ENCODE measurements at places on chromosomes 12 and 14. TPM values are rescaled to one million over a fixed set of nuclear protein-coding genes. Genes with fewer than 3 reads are reported as not detected.

The PRR13 gene
- 20.6 TPM for total RNA-seq

The LRRC10 gene
- total RNA-seq, result not detected

The RD3L gene
- total RNA-seq, result not detected

The RNASE13 gene
- not detected for total RNA-seq

The MYO1H gene
- total RNA-seq, result not detected

The KRT2 gene
- not detected for total RNA-seq

The GYS2 gene
- not detected for total RNA-seq

The KRT71 gene
- total RNA-seq, result not detected

The PELI2 gene
- 17.1 TPM for total RNA-seq

The KERA gene
- not detected for total RNA-seq

The TAS2R8 gene
- not detected for total RNA-seq

The SLC38A4 gene
- total RNA-seq, result not detected

The ZC2HC1C gene
- total RNA-seq, result not detected

The VASH1 gene
- 28.4 TPM for total RNA-seq

The GRIP1 gene
- not detected for total RNA-seq

The KRT8 gene
- total RNA-seq, result 54.3 TPM

The EIF2S3B gene
- total RNA-seq, result not detected

DNA sequence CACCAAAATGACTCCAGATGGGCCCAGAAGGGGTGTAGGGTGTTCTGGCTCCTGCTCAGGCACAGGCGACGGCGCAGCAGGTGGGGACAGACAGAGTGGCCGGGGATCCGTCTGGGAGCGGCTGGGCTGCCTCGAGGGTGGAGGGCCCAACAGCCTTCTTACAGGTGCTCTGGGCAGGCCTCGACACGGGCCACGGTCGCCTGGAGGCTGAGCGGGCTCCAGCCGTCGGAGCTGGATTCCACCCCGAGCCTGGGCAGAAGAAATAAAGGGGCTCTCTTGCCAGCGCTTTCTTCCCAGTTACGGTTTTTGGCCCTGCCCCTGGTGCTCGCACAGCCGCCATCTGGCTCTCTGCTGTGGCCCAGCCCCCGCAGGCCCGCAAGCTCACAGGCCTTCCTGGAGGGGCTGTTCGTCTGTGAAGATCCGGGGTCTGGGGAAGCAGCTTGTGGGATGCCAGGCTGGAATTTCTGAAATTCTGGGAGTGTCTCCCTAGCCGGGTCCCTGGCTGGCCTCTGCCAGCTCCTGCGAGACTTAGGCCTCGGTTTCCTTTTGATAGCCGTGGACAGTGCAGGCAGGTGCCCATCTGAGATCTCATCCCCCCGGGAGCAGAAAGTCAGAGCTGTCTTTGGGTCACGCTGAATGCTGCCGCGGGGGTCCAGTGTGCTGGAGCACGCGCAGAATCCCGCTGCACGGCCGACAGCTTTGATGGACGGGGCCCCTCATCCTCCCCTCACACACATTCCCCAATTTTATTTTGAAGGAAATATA, 122.7 kb downstream of the PAPOLA start:
- peak; percentile 61 for DNase-seq

DNA sequence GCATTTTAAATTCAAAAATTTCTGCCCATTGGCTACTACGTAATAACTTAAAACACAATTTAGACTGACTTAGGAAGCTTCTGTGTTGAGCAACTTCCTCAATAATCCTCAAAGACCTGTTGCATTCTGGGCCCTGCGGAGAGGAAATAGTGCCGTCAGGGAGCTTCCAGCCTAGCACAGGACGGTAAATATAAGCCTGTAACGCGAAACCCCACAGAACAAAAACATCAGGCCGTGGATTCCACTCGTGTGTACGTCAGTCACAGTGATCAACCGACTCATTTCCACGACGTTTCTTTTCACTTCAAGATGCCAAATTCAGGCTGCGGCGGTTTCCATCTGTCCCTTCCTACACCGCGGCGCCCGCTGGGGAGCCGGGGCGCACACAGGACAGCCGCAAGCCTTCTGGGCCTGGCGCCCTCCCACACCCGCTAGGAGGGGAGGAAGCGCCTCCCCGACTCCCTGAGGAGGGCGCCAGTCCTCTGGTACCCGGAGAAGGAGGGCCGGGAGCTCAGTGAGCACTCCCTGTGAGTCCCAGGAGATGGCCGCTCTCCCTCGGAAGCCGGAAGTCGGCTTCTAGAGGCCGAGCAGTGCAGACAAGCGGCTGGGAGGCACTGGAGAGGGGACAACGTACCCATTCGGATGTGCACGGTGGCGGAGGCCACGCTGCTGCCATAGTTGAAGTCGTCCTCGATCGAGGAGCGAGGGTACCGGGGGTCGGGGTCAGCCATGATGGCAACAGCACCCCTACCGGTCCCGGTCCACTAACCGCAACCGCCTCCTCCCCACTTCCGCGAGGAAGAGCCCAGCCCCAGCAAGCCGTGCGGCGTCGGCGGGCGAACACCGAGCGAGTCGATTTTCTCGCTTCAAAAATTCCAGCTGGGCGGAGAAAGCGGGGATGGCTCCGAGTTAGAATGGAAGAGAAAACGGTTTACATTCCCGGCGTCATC, at the start of gene TMBIM4:
Gene TMBIM4, minus strand, starts transcription at position 776 of the 950 bp plus-strand sequence. Its CDS starts 45 bp downstream, at position 731.
- DNase-seq, result peak; percentile 93

DNA sequence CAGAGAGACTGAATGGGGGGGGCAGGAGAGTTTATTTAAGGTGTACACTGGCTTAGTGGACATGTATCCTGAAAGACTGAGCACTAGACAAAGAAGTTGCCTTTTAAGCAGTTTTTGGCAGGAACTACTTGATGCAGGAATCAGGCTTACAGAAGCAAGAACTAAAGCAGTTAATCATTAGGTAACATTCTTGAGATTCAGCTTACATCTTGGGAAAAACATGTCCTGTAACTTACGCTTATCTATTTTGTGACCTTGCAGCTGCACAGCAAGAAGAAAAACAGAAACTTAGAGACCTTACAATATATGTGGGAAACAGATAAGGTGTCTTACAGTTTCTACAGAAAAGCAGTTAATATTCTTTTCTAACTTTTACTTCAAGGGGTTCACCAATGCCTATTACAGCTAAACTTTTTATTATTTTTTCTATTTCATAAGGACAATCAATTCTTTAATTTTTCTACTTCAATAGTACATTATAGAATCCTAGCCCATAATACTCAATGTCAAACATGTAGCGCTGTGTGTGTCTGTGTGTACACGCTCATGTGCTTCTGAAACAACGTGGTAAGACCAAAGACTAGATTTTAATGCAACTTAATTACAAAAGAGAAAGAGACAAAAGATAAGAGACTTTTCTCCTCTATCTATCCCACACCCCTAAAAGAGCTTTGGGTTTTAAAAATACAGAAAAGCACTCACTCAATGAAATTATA, 276.9 kb downstream of the PRKD1 start:
- no peak for DNase-seq

DNA sequence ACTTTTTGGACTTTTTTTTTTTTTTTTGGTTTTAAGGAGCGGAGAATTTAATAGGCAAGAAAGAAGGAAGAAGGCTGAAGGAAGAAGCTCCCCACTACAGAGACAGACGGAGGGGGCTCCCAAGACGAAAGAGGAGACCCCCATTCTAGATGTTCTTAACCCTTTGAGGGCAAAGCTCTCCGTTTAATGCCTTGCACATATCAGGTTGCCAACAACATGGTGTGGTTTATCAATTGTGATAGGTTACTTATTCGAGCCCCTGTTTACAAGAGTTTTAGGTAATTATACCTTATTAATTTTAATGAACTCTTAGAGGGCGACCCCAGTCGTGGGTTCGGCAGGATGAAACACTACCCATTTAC, 1.2 kb upstream of the FBXO33 start:
- DNase-seq, result no peak

DNA sequence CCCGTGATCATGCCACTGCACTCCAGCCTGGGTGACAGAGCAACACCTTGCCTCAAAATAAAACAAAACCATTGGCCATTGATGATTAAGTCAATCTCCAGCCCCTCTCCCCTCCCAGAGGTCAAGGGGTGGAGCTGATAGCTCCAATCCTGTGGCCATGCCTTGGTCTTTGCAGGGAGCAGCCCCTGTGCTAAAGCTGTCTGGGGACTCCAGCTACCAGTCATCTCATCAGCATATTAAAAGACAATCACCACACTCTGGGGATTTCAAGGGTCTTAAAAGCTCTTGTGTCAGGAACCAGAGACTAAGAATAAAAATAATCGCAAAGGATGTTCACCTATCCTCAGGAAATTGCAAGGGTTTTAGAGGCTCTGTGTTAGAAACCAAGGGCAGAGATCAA, 30.6 kb downstream of the HCAR2 start:
- DNase-seq, result no peak

DNA sequence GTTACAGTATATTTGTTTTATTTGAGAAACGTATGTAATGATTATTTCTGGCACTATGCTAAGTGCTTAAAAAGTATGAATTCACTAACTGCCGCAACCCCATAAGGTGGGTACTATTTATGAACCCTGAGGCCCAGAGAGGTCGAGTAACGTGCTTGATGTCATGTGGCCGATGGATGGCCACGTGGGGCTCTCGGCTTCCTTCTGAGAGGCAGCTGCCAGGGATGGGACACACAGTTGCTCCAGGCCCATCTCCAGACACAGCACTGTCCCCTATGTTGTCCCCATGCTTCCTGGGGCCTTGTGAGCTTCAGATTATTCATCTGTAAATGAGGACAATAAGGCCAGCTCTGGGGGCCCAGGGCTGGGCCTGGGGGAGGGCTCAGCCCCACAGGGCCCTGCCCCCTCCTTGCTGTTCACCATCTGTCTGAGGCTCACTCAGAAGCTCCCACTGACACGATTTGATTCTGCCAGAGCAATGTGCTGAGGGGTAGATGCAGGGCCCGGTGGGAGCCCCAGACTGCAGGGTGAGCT, 115.0 kb downstream of the CALM1 start:
- no peak for DNase-seq

- DNase-seq, result peak; percentile 92
Measured at GRCh38 chr14:90675399-90675798, 140.8 kb downstream of the TTC7B start.

DNA sequence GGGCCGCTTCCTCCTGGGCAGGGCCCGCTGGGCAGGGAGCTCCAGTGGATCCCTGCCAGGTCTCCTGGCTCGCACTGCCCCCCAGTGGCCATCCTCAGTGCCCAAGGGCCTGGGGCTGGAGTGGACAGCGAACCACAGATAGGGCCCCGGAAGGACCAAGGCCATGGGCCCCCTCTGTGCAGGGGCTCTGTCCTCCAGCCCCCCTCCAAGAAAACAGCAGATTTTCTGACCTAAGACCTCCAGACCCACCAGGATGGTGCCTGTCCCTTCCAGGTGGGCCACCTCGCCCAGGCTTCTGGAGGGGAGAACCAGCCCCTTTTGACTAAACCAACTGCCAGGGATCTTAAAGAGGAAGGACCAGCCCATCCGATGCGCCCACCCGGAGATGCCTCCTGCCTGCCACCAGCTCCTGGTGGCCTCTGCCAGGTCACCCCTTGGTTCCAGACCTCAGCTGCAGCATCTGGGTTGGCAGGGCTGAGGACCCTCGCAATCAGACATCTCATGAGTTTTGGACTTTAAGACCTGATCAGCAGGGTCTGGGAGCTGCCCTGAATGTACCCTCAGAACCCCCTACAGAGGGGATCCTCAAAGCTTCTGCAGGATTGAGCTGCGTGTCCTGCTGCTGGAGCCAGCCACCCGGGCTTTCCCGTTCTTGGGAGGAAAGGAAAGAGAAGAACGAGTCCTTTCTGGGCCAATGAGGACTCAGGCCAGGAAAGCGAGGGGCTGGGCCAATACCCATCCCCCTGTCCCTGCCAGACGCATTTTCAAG, 325.8 kb upstream of the DIO3 start:
- peak; percentile 57 for DNase-seq

DNA sequence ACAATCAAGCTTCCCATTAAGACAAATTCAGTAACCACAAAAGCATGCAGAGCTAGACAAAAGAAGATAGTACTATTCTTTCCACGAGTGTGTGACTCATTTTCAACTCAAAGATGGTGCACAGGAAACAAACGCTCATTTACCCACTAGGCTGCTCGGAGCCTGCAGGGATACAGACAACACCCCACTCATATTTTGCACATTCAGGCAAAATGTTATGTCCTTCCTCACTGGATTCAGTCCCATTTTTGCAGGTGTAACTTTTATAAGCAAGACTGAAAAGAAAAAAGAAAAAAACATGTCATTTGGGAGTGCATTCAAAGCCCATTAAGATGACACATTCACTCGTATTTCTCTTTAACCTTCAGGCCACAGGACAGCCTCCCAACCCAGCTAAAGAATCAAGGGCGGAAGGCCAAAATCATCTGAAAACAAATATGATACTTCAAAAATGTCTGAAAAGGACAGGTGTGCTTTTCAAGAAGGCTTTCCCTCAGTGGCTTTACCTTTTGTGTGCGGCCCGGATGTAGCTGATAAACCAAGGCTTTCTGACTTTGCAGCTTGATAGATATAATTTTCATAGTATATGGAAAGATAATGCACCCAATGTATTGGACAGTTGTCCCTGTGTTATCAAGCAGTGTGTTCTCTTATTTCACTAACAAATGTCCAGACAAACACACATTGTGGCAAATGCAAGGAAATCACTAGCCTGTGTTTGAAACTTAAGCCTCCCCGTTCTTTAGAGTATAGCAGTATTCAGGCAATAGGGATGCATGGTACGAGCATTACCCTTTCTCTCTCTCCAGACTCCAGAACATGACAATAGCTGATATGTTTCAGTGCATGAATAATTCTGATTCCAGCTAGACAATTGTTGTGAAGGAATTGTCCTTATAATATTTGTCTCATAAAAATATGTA, 147.8 kb upstream of the KRR1 start:
- DNase-seq, result no peak

- no peak for DNase-seq
Measured at GRCh38 chr12:12445882-12446181, 89.0 kb downstream of the BORCS5 start.

GRCh38 chr12:109553906-109554500, 19.3 kb downstream of the MMAB start:
- DNase-seq, result no peak

- no peak for DNase-seq
Measured at GRCh38 chr14:34060651-34060999, 109.8 kb upstream of the EGLN3 start.

DNA sequence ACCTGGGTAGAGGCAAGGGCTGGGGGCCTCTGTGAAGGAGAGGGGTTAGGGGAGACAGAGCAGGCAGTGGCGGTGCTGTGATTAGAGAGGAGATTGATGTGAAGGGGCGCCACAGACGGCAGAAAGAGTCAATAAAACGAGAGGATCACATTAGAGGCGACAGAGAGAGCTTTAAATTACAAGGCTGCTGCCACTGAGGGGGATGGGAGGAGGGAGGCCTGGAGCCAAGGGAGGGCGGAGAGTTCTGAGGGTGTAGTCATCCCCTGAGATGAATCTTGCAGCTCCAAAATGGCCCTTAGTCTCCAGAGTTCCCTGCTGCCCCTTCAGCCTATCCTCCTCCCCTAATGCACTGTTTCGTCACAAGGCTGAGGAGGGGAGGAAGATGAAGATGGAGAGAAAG, 12.8 kb downstream of the ZFHX2 start:
- no peak for DNase-seq

All from ascending aorta (tissue), 2 donors.